Motor neuron (in vitro differentiated cells): ENCODE measurements at places on chromosomes 5 and 9.

GRCh38 chr5:151123897-151124751 is 33.5 kb downstream of the ANXA6 start:
- no peak for ATAC-seq

DNA sequence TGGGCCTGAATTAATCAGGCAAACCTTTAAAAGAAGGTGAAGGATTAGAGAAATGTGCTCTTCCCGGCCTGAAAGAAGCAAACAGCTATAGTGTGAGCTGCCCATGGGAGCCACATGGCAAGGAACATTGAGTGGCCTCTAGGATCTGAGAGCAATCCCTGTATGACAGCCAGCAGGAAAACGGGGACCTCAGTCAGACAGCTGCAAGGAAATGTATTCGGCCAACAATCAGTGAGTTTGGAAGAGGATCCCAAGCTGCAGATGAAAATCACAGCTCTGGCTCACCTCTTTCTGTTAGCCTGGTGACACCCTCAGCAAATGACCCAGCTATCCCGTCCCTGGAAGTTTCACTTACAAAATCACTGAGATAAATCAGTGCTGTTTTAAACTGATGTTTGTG is 309.2 kb downstream of the SH3GL2 start:
- ATAC-seq: no peak

- peak; percentile 98 for ATAC-seq
These were observed at the start of gene PLPP7 for GRCh38 chr9:131289301-131290035. Gene PLPP7, plus strand, starts transcription at chr9:131289723. Its CDS starts 275 bp downstream, at chr9:131289998.

- ATAC-seq: peak; percentile 96
These were observed 473.0 kb downstream of the PLK2 start for GRCh38 chr5:57986761-57987341.

GRCh38 chr5:80864706-80865435 is 95.3 kb upstream of the RASGRF2 start:
- no peak for ATAC-seq

- no peak for ATAC-seq
These were observed 299.5 kb downstream of the SLIT3 start for GRCh38 chr5:169001394-169001793.

- no peak for ATAC-seq
These were observed 100.8 kb upstream of the PITX1 start for GRCh38 chr5:135134691-135135381.

GRCh38 chr5:119583684-119584083 is 45.7 kb upstream of the FAM170A start:
- ATAC-seq: peak; percentile 36

DNA sequence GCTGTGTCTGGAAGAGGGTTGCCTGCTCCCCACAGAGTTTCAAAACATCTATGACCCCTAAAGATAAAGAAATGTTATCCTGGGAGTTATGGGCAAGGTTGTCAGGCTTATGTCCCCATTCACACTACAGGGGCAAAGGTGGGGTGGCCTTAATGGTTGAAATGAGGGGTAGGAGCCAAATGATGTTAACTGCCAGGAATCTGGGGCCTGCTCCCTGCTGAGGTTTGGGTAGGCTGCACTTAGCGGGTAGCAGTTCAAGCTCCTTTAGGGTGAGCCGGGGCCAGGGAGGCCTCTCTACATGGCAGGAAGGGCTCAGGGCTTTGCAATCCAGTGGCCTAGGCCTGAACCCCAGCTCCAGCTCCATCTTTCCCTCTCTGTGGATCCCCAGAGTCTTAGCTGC is 3.0 kb downstream of the FGF18 start:
- ATAC-seq: no peak

GRCh38 chr9:78236551-78236910 is 656 bp downstream of the CEP78 start:
- peak; percentile 3 for ATAC-seq

- ATAC-seq: no peak
These were observed 188.1 kb downstream of the TRPM3 start for GRCh38 chr9:70933321-70933720.

DNA sequence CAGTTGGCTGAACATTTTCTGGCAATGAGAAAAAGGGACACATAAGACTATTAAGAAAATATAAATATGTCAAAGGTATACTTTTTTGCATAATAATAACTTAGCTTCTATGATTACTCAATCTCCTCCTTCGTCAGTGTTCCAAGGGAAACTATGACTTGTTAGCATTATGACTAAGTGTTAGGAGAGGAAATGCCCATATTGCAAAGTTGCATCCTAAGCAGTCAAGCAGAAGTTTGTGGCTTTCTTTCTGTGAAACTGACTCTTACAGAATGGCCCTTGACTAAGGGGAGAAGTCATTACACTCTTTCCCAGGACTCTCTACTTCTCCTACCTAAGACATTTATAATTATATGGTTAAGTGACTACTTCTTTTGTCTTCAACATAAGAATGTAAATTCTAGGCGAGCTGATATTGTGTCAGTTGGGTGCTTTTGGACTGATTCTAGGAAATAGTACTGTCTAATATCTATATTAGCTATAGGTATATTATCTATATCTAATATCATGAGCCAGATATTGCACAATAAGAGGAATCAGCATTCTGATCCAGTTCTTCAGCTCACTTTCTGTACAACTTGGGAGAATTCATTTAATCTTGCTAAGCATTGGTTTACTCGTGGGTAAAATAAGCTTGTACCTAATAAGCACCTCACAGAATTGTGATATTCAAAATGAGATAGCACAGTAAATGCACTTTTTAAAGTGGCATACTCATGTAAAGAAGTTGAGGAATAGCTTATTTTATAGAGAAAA is 16.4 kb upstream of the SPINK6 start:
- peak; percentile 100 for ATAC-seq

GRCh38 chr5:10288592-10289219 is 19.0 kb downstream of the CMBL start:
- no peak for ATAC-seq

DNA sequence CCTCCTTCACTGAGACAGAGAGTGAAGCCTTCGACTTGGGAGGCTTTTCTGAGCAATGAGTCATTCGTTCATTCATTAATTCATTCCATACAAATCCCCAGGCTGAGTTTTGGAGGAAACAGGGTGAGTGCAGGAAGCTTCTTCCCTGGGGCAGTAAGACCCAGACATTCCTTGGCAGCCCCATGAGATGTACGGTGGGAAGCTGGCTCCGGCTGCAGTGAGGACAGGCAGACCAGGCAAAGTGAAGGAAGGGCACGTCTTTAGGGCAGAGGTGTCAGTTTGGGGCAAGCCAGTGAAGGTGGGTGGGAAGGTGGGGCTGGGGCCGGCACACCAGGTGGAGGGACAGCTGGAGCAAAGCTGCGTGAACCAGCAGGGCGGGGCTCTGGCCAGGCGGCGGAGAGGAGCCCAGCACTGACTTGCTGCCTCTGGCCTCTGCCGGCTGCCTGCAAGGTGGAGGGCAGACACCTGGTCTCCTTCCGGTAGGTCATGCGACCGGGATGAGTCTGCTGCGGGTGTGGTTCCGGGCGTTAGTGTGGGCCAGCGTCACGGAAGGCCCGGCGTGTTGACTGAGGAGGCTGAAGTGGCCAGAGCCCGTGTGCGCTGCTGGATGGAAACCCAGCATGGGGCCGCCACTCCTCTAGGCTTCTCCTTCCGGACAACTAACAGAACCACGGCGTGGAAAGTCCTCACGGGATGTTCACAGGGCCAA is 16.6 kb downstream of the OLFM1 start:
- no peak for ATAC-seq

DNA sequence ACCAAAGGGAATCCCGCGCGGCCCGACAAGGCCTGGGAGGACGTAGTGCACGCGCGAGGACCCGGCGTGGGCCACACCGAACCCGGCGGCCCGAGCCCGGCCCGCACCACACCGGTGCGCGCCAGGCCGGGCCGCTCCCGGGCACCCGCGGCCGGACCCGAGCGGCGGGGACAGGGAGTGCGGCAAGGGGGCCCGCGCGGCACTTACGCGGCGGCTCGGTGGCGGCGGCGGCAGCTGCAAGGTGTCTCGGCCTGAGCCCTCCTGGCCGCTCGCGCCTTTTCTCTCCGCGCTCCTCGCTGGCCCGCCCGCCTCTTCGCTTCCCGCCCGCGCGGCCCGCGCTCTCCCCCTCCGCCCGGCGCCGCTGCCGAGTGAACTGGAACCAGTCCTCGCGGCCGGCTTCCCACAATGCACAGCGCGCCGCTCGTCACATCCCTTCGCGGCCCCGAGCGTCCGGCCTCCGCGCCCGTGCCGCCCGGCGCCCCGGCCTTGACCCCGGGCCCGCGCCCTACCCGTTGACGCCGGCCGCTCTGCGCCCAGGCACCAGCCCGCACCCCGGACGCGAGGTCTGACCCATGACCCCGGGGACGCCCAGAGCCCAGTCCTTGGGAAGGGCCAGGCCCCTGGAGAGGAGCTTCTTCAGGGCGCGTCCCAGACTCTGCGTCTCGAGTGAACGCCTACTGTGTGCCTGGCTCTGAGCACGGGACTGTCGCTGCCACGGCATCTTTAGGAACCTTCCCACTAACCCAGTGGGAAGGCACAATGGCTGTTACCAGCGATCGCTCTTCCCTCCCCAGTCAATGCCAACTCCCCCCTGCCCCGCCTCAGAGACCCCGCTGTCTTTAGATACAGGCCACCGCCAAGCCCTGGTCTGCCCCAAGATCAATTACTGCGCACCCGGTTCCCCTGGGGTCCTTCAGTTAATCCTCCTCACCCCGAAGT is at the start of gene MACROH2A1:
Gene MACROH2A1, minus strand, starts transcription at position 377 of the 939 bp plus-strand sequence. CDS start 10,138 bp downstream, outside the sequence.
- peak; percentile 80 for ATAC-seq

- ATAC-seq: no peak
These were observed 20.7 kb downstream of the OSMR start for GRCh38 chr5:38866362-38867031.

DNA sequence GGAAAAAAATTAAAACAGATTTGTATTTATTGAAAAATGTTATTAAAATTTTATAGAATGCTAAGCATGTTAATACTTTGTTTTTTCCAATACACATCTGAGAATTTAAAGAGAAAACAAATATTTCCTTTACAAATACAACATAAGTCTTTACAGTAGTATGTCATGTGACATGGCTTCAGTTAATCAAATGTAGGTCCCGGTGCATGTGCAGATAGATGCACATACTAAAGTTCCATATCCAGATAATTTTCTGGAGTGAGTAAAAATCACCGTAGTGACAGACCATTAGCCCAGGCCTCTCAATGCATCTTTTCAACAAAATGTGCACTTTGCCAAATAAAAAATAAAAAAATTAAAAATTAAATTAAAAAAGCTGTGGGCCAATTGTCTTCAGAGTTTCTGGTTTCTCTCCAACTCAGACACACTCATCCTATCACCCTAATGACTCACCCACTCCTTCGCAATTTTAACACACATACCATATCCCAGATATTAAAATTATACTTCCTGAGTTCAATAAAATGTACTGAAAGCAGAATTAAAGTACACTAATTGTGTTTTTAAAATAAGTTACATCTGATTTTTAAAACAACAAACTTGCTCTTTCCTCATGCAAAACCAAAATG is 508.1 kb downstream of the NR2F1-AS1 start:
- no peak for ATAC-seq

DNA sequence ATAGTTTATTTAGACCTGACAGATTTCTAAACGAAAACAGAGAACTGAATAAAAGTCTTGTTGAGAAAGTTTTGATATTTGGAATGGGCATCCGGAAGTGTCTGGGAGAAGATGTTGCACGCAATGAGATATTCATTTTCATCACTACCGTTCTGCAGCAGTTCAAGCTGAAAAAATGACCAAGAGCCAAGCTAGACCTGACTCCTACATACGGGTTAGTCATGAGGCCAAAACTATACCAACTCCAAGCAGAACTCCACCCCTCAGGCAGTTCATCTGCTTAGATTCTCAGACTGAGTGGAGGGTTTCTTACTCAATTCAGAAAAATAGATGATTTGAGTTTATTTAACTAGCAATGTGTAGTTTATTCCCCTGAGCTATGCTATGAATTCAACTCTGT is 95.4 kb upstream of the ANXA1 start:
- peak; percentile 31 for ATAC-seq

GRCh38 chr9:35847792-35848572 is 19.0 kb downstream of the TMEM8B start:
- ATAC-seq: no peak

DNA sequence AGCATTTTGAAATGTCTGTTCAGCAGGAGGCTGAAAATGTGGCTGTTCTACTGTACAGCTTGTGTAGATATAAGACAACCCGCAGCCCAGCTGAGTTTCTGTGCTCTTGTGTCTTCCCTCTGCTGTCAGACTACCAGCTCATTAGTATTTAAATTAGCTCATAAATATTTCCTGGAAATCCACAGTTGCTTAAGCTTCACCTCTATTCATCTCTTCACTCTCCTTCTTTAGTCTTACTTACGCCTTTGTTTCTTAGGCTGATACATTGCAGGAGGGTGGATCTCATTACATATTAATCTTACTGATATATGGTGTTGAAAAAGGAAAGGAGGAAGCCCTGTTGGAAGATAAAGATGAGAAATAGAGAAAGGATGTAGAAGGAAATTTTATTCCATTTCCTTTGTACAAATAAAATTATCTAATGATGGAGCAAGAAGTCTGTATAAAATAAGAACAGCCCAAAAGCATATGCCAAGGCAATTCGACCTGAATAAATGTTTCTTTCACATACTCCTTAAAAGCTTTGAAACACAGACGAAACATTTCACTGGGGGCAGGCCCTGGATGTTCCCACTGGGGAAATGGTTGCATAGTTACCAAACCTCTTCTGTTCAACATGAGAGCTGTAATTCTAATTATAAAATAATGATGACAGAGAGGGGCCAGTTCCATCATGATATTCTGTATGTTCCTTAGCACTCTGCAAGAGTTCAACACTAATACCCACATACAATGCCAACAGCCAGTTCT is 111.8 kb upstream of the APC start:
- peak; percentile 28 for ATAC-seq

GRCh38 chr5:107555425-107556090 is 115.2 kb downstream of the EFNA5 start:
- ATAC-seq: no peak

- ATAC-seq: no peak
These were observed 171.0 kb downstream of the TRIO start for GRCh38 chr5:14313986-14314690.

GRCh38 chr9:120891245-120891883 is 14.4 kb upstream of the PHF19 start:
- no peak for ATAC-seq

DNA sequence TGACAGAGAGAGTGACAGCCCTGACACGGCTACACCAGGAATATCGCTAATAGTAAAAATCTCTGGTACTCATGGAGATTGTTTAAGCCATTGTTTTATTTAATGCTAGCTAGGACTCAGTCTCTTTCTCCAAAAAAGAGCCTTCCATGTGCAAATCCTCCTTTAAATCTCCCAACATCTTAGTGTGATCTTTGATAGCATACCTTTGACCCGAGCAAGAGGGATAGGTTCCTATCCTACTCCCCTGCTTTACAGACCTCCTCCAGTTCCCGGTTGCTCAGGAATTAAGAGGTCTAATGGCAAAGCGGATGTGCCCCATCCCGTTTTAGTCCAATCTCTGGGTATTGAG is 663 bp upstream of the FRMD3 start:
- ATAC-seq: no peak

DNA sequence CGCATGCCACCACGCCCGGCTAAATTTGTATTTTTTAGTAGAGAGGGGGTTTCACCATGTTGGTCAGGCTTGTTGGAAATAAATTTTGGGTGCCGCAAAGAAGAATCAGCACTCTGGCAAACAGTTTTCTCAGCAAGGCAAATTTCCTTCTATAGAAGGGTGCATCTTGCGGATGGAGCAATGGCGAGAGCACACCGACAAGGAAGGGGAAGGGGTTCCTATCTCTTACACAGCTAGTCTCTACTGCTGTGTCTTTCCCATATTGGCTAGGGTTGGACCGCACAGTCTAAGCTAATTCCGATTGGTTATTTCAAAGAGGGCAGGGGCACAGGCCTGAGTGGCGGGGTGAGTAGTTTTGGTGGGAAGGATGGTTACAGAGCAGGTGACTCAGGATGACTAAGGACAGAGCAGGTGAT is 707 bp downstream of the GTF3C5 start:
- no peak for ATAC-seq

- ATAC-seq: no peak
These were observed 111.2 kb downstream of the ZNF354C start for GRCh38 chr5:179171251-179171815.
